ENCODE measurements at places on chromosomes 4 and X.

GRCh38 chrX:68938244-68939004 lies 109.6 kb downstream of the EFNB1 start:
- peak; percentile 31 for DNase-seq

- peak; percentile 8 for DNase-seq
These were observed 518 bp downstream of the TACR3 start for GRCh38 chr4:103719105-103719829.

- no peak for DNase-seq
These were observed 62.3 kb upstream of the TLL1 start for GRCh38 chr4:165810726-165811125.

- no peak for DNase-seq
These were observed 1347.1 kb upstream of the PABPC4L start for GRCh38 chr4:135548711-135549110.

GRCh38 chr4:21953653-21954052 lies 5.1 kb upstream of the KCNIP4 start:
- no peak for DNase-seq

GRCh38 chr4:125492957-125493356 lies 178.2 kb downstream of the FAT4 start:
- DNase-seq, result no peak

- DNase-seq, result no peak
These were observed 68.6 kb downstream of the CDS1 start for GRCh38 chr4:84651499-84651898.

DNA sequence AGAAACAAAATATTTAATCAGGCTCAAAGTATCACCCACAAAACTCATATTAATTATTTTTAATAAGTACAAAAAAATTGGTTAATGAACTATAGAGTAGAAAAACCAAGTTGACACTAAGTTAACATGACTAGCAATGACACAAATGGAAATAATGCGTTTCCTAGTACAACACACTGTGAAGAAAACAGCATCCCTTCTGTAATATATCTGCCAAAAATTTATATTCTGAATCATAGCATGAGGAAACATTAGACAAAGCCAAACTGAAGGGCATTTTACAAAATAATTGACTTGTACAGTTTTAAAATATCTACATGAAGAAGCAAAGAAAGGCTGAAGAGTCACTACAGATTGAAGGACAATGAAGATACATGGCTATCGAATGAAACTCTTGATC lies 477.6 kb upstream of the INTU start:
- no peak for DNase-seq

DNA sequence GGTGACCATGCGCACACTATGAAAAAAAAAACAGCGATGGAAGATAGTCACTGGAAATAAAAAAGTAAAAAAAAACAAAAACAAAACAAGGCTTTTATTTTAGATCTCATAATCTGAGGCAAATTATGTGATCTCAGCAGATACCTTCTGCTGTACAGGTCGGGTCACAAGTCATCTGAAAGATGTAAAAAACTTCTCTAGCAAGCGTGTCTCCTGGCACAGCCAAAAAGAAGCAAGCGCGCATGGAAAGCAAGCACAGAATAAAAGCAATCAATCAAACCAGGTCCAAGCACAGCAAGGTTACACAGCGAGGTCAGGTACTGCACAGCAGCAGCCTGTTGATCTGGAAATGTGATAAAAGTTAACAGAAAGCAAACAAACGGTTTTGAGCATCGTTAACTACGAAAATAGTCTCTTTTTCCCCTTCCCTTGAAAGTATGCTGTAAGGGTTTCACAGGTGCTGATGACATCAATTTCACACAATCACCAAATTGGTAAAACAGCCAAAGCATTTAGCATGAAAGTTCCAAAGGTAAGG lies 79.3 kb upstream of the MTNR1A start:
- DNase-seq, result no peak

- DNase-seq, result no peak
These were observed 25.1 kb upstream of the ANKRD50 start for GRCh38 chr4:124737619-124738018.

DNA sequence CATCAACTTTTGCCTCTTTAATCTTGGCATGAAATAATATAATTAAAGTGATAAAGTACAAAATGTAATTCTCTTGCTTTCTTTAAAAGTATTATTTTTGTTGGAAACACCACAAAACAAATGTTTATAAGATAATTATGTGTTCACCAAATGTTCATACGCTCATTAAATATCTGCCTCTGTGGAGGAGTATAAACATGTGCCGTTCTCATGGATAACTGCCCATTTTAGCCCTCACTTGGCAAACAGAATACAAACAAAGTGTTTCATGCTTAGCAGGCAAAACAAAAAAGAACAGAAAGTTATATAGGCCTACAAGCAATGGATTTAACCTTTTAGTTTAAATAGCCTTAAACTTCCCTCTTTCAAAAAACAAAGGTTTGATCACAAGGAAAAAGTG lies 800.5 kb upstream of the DIAPH2 start:
- DNase-seq, result no peak

DNA sequence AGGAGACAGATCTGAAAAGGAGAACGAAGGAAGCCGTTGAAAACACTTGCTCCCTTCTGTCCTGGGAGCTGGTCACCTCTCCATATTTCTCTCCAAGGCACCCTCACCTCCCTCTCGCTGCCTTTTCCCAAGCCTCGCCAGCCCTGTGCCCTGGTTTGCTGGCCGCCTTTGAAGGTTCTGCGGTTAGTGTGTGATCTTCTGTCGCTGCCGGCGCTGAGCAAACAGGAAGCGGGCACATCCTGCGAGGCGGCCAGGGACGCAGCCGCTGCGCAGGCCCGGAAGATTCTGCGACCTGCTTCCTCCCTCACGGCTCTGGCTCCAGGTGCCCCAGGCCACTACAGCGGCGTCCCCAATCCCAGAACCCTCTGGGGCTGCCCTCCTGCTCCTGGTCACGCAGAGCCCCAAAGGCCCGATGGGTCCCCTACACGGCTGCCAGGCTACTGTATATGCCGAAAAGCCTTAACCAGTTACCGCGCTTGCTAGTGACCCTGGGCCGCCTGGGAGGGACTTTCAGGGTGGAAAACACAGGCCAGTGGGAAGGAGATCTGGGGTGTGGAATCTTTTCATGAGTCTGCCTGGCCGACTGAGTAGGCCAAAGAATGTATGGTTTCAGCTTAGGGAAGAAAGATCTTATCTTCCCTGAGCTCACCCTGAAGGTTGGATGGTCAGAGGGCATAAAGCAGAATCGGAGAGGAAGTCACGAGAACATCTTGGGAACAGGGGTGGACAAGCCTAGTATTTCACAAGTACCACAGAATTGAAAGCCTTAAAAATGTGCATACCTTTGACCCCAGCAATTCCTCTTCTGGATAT lies 2.3 kb upstream of the SASH3 start:
- DNase-seq, result no peak

GRCh38 chr4:70706044-70706461 lies 15.7 kb upstream of the RUFY3 start:
- no peak for DNase-seq

- DNase-seq, result no peak
These were observed 161.0 kb upstream of the ANKRD50 start for GRCh38 chr4:124873361-124874171.

DNA sequence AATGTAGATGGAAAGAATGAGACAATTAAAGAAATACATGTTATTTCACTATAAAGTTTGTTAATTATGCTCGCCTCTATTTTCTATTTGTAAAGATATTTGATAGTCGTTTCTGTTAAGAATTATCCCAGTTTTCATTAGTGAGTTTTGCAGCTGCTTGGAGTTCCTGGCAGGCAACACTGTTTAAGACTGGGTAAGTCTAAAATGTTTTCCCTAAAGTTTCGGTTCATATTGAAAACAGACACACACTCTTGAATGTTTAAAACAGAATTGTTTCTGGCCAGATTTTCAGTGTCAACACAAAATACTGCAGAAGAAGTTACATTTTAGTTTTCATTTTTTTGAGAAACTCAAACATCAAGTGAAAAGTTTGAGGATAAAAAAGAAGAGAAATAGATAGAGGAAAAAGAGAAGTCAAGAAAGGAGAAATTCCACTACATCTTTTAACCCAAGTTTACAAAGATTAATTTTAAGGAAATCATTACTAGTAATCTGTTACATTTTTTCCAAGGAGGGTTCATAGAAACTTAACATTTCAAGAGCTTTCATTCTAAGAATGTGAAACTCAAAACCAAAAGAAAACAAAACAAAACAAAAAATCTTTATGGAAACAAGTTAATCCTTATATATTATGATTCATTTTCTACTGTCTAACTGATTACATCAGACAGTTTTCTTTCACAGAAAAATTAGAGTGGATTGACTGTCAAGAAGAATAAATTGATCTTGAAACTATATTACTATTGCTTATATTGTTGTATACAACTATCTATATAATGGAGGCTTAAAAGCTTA lies 305.5 kb downstream of the FAT4 start:
- DNase-seq, result peak; percentile 17

GRCh38 chr4:121070696-121071639 lies 1.4 kb downstream of the NDNF start:
- DNase-seq, result peak; percentile 71

DNA sequence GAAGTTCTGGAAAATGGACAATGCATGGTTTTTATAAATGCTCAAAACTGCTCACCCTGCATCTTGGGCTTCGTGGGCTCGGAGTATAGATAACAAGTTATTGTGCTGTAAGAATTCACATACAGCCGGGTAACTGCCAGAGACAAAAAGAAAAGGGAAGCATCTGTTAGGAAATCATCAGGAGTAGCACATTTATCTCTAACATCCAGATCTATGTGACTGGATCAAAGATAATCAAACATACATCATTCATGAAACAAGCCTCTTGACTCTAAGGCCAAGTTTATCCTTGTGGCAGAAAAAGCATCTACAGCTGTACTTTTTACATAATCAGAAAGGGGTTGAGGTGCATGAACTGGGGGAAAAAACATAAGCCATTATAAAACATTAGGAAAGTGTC lies 264.2 kb downstream of the PPP3CA start:
- DNase-seq, result no peak

GRCh38 chr4:131526686-131527085 lies 1622.4 kb upstream of the PCDH10 start:
- DNase-seq, result no peak

GRCh38 chr4:147846318-147847155 lies 114.6 kb downstream of the ARHGAP10 start:
- DNase-seq, result no peak

GRCh38 chrX:18757956-18758932 lies 50.8 kb downstream of the PPEF1 start:
- no peak for DNase-seq

GRCh38 chr4:23371533-23371932 lies 518.3 kb downstream of the PPARGC1A start:
- DNase-seq, result no peak

DNA sequence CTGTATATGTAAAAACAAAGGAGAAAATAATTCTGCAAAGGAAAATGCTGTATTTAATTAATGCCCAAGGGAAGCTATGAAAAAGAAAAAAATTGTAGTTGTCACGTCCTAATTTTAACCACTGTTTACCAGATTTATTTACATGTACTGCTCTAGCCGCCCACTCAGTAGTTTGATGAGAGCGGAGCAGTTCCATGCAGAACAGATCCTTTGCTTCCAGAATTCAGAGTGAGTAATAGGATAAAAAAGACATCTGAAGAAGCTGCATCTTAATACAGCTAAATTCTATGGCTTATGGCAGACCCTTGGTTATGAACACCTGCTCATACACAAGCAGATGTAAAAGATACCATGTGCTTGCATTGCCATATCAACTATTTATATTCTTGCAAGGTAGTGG lies 287.0 kb downstream of the GASK1B start:
- no peak for DNase-seq

- DNase-seq, result peak; percentile 22
These were observed 577 bp upstream of the GLRA2 start for GRCh38 chrX:14528629-14529289.
